ENCODE measurements at places on chromosomes 16 and 17.

GRCh38 chr17:64155129-64155528 lies 25.2 kb upstream of the ERN1 start:
- DNase-seq, result no peak

DNA sequence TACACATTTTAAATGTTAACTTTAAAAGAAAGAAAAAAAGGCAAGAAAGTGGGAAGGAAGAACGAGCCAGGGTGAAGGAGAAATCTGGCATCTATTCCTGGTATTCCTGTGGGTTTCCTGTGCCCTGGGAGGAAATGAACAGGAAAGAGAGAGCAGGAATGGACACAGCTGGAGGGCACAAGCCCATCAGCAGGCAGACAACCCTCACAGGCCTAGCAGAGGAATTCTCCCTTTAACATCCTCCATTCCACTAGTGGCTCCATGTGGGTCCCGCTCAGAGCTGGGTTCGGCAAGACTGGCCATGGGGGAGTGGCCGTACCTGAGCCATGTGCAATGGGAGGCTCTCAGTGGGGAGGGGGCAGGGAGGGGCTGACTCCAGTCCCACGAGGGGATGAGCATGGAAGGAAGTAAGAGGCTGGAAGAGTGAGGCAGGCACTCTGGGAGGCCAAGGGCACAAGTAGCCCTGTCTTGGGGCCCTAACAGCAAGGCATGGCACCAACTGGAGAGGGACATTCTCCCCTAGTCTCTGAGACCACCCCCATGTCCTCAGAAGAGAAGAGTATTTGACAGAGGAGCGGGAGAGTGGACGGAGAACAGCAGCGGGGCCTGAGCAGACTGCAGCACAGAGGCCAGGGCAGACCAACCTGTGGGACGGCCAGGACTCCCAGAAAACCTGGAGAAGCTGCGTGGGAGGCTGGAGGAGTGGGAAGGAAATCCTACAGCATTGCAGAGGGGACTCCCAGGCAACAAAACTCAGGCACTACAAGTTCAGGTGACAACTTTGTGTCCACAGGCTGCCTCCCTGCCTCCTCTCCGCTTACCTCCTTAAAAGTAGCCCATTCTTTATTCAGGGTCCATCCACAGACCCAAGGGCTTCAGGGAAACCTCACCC lies 30.2 kb downstream of the TK2 start:
- DNase-seq, result no peak

- no peak for DNase-seq
These were observed 3.4 kb upstream of the HSBP1 start for GRCh38 chr16:83804366-83804765.

DNA sequence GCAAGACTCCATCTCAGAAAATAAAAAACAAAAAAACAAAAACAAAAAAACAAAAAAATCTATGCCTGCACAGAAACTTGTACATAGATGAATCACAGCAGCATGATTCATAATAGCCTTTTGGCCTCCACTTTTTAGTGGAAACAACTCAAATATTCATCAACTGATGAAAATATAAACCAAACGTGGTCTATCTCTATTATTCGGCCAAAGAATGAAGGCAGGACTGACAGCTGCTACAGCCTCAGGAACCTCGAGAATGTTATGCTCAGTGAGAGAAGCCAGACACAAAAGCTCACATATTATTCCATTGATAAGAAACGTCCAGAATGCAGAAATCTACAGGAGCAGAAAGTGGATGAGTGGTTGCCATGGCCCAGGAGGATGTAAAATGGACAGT lies 19.8 kb downstream of the PPL start:
- peak; percentile 39 for DNase-seq

- DNase-seq, result peak; percentile 93
These were observed 9.7 kb downstream of the ETV4 start for GRCh38 chr17:43536236-43536992.

All from fibroblast of skin of back (primary cell).